ENCODE measurements at places on chromosomes 12 and 14.

DNA sequence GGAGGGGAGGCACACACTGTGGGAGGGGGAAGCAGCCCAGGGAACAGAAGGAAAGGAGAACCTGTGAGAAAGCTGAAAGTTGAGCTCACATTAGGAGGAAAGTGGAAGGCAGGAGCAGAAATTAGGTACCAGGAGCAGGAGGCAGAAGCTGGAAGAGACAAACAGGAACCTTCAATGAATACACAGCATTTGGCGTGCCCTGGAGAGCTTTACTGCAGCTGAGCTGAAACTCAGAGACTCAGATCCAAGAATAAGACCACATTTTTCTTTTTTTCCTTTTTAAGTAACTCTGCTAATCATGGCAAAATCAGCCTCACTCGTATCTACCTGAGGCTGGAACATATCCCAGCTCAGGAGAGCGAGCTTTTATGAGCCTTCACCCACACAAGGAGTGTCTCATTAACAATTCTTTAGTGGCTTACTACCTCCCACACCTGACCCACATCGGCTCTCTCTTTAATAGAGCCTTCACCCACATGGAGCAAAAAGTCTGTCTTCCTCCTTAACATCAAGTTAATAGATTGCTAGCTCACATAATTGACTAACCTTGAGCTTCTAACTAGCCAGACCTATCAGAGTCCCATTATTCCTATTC is 18.2 kb upstream of the CERS5 start:
- DNase-seq, result no peak

DNA sequence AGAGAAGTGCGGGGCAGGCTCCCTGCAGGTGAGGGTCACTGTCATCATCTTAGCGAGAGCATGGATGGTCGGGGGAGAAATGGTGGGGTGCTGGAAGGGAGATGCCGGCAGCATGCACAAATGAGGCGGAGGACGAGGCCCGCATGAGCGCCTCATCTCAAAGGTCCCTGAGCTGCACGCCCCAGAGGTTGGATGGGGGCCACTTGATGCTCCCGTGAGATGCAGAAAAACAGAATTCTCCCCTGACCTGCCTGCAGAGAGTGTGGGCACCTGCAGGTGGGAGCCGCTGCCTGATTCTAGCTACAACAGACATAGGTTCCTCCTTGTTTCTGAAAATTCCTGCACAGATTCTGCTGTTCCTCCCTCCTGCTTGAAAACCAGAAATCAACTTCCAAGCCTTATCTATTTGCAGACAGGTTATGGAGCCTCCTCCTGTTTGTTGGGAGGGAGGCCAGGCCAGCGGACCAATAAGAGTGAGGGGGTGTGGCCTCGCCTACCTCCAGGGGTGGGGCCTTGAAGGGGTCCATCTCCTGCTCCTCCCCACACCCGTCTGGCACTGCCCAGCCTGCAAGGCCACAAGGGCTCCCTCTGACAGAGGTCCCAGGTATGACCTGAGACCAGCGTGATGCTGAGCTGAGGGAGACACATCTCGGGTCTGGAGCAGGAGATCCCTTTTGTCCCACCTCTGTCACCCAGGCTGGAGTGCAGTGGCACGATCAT is 67.2 kb downstream of the KDM2B start:
- peak; percentile 60 for DNase-seq

- peak; percentile 39 for DNase-seq
Observed at GRCh38 chr14:99522025-99522401, 40.8 kb downstream of the CCNK start.

- DNase-seq, result no peak
Observed at GRCh38 chr14:102817942-102818940, 41.0 kb downstream of the TRAF3 start.

DNA sequence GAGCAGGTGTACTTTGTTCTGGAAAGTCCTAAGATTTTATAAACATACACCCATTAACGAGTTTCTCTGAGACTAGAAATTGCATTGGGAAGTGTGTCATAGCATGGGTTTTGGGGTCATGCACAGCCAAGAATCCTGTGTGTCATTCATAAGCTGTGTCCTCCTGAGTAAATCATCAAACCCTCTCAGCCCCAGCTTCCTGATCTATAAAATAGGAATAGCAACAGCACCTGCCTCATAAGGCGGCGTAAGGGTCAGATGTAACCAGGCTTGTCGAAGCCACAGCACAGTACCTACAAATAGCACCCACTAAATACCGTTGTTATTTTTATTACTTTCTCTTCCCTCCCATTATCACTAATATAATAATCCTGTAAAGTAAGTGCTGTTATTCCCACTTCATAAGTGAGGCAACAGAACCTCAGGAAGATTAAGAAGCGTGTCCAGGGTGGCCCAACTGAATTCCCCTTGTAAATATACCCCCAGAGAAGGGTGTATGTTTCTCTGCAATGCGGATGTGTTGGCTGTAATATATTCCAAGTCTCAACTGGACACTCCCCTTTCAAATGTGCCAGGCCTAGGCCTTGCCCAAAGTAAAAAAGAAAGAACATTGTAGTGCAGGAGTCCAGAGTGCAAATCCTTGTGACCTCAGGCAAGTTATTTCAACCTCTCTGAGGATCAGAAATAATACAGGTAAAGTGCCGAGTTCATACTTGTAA is 188.3 kb upstream of the BCL2L14 start:
- DNase-seq, result no peak

- no peak for DNase-seq
Observed at GRCh38 chr14:74685921-74686678, 26.8 kb downstream of the AREL1 start.

Measured in lower lobe of right lung (tissue), 2 donors.